ENCODE measurements at places on chromosomes 5 and 9. TPM values are rescaled to one million over a fixed set of nuclear protein-coding genes. Genes with fewer than 3 reads are reported as not detected.

SLC36A2 gene
- not detected for total RNA-seq

HEMGN gene
- 0.42 TPM for total RNA-seq

PCDHA10 gene
- total RNA-seq, result not detected

TMOD1 gene
- total RNA-seq, result 1.6 TPM

SCGB3A2 gene
- total RNA-seq, result not detected

PRELID2 gene
- total RNA-seq, result 2.0 TPM

ARL15 gene
- 14.4 TPM for total RNA-seq

GMCL2 gene
- not detected for total RNA-seq

Measured in T-helper 1 cell treated with Interleukin-12 subunit alpha and Interleukin-12 subunit beta and Interleukin-4 antibody, amounts not matched to agents 30 ng/mL and 1 ng/mL, for 36 hours (primary cell).